Hematopoietic multipotent progenitor cell treated with erythropoietin and hydrocortisone succinate and interleukin-3 and kit ligand, for 4 days (in vitro differentiated cells): ENCODE measurements at places on chromosomes 7 and 10.

DNA sequence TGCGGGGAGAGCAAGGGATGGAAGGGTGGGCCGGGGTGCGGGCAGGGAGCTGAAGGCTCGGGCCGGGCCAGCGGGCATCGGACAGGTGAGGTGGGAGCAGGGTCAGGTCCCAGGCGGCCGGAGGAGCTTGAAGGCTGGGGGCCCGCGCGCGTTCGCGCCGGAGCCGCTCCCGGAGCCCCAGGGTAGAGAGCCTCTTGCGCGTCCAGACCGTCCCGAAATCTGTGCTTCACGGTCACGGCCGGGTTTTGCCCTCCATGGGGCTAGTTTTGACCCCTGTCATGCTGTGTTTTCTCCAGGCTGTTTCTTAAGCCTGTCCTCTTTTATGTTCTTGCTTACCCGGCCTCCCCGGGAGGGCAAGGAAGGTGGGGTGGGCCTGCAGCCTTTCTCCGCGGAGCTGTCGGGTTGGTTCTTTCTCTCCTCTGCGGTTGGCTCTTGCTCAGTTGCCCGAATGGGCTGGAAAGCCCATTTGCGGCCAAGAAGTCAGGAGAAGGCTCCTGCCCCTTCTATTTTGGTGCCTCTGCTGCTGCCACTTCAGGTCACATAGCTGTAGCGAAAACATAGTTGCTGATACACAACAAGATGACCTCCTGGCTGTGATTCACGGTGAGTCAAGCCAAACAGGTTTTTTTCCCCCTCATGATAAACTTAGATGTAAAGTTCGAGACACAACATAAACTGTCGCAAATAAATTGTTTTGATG is 650 bp downstream of the UBE2D1 start:
- DNase-seq = peak; percentile 24

DNA sequence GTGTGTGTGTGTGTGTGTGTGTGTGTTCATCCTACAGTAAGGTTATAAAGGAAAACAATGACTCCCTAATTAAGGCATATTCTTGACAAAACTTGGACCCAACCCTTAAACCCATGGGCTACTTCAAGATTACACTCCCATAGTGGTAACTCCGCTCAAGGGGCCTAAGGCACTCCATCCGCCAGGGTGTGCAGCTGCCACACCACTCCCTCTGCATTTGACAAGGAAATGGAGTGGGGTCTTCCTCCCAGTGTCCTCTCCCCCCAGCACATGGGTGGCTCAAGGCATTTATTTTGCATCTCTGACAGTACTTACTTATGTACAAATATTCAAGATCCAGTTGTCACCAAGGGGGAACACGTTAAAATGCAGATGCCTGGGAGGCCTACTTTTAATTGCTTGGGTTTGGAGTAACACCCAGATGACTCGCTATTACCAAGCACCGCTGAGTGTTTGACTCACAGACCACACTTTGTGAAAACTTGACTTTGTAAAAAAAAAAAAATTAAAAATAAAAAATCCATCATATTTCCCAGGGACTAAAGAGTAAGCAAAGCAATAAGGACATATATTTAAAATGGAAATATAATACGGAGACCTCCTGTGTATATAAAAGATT is 53.0 kb upstream of the AGR3 start:
- DNase-seq = peak; percentile 26

DNA sequence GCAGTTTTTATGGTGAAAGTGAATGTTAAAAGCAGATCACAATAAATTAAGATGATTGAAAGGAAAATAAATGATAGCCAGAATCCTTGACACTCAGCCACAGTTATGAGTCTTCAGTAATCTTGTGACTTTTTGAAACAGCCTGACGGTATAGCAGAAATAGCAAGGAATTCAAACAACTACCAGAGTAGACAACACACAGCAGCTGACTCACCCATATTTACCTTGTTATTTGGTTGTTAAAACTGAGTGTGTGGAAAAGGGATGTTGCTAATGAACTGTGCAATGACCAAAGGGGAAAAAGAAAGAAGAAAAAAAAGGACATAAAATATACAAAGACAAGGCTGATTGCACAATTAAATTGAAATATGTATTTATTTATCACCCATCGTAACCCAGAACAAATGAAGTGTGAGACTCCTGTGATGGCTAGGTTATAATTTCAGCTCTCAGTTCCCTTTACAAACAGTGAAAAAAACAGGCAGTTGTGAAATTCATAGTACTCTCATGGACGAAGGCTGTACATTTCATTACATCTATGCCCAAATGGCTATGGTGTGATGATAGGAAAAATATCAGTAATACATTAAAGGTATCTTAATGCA is 1023.0 kb upstream of the SORCS1 start:
- no peak for DNase-seq

DNA sequence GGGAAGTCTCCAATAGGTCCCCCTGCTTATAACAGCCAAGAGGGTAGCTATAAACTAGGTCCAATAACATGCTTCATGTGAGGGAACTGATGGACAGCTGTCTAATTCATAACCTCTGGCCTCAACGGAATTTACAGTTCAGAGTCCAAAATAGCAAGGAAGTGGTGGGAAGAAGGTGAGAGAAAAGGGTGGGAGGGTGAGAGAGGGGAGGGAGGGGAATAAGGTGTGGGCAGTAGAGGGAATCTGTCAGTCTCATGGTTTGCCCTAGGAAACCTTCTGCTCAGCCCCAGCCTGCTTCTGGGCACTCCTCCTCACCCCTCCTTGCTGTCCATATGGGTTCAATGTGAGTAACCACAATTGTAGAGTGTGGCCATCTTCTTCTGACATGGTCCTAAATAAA is 133.4 kb upstream of the ADO start:
- no peak for DNase-seq

DNA sequence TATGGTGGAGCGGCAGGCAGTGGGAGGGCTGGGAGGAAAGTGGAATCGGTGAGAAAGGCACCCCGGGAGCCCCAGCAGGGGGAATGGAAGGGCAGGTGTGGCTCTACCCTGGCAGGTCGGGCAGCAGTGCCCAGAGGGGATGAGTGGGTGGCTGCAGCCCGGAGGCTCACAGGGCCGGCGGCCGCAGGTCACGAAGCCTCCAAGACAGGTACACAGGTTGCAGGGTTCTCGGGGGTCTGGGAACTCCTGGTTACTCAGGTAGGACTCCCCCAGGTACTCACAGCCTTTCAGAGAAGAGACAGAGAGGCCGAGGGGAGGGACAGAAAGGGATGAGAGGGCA is 21.8 kb downstream of the KCP start:
- DNase-seq = no peak

DNA sequence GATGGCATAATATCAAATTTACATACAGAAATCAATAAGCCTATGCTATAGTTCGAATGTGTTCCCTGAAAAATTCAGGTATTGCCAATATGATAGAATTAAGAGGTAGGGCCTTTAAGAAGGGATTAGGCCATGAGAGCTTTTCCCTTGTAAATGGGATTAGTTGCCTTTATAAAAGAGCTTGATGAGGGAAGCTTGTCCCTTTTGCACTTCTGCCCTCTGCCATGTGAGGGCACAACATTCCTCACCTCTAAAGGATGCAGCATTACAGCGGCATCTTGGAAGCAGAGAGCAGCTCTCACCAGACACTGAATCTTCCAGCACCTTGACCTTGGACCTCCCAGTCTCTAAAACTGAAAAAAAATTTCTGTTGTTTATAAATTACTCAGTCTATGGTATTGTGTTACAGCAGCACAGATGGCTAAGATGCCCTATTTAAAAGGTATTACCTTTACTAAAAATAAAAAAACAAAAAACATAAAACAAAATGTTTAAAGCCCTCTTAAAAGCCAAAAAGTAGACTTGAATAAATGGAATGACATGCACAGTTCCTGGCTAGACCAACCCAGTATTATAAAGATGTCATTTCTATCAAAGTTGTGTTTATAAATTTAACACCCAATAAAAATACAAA is 909.6 kb downstream of the REEP3 start:
- peak; percentile 73 for DNase-seq

DNA sequence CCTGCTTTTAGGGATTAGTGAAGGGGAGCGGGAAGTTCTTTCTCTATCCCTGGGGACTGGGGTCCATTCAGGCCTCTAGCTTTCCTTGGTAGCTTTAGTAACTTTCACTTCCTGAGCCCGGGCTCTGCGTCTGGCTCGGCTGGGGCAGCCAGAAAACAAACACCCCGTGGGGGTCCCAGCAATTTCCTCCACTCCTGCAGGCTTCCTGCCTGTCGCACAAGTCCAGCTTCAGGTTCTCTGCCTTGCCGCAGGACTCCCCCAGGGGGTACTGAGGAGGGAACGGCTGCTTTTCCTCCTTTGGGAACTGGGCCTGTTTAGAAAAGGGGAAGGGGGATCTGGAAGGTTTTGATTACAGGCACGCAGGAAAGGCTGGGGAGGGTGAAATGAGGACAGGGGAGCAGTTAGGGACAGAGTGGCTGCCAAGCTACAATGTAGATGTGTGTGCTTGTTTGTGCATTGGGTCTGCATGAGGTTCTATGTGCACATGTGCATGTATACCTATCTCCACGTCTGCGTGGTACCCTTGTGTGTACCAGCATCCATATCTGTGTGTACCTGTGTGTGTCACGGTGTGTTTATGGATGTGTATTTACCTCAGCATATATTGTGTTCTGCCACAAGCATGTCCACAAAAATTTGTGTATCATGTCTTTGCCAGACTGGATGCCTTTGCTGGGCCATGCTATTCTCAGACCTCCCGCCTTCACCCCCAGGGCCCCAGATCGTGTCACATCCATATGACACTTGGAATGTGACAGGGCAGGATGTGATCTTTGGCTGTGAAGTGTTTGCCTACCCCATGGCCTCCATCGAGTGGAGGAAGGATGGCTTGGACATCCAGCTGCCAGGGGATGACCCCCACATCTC is 2.0 kb downstream of the KAZALD1 start:
- peak; percentile 34 for DNase-seq

DNA sequence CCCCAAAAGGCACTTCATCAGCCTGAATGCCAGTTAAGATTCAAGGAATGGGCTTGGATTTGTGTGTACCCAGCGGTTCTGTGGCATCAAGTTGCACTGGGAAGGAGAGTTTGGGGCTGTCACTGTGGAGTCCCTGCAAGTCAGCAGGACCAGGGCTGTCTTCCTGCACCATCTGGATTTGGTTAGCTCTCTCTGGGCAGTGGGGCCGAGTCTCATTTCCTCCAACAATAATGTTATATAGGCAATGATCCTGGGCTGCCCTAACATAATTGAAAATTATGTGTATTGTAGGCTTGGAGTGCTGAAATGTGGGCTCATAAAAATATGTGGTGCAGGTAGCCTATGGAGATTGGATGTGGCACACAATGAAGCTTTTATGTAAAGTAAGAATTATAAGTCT is 87.2 kb downstream of the TCF7L2 start:
- DNase-seq = no peak

- DNase-seq = no peak
These were observed 88.3 kb upstream of the CHST15 start for GRCh38 chr10:124181656-124182055.

- DNase-seq = no peak
These were observed 27.6 kb downstream of the WIPF3 start for GRCh38 chr7:29833929-29834328.

- DNase-seq = no peak
These were observed 105.6 kb downstream of the CDK6 start for GRCh38 chr7:92730808-92731207.

- DNase-seq = peak; percentile 48
These were observed at the start of gene TWIST1 for GRCh38 chr7:19117091-19117869. Gene TWIST1 (minus strand): TSS chr7:19117636. CDS start chr7:19117321, 315 bp downstream.

DNA sequence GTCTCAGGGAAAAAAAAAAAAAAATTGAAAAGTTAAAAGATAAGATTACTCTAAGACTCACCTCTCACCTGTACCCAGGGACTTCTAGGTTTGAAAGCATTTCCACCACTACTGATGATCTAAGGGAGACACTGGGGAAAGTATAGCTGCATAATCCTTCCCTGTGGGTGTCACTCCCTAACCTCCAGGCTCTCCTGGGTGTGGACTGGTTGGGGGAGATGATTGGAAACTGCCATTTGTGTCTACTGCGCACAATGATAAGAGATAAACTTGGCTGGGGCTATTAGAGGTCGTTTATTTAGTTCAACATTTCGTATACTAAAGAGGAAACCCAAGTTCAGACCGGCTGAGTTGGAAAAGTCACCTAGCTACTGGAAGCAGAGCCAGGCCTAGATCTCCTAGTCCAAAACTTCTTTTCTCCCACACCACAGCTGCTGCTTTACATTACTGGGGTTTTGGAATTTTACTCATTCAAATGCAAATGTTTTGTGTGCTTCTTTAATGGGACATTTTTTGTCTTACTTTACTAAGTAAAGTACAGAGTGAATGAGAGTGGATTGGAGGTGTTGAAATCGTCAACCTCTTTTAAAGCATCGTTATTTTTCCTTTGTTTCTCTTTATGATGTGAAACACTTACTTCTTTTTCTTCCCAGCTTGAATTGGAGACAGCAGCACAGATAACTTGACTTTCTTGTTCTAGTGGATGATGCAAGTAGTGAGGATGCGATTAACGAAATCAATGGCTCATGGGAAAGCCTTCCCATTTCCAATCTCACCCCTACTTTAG is 22.3 kb upstream of the SEC61G start:
- DNase-seq = peak; percentile 15

DNA sequence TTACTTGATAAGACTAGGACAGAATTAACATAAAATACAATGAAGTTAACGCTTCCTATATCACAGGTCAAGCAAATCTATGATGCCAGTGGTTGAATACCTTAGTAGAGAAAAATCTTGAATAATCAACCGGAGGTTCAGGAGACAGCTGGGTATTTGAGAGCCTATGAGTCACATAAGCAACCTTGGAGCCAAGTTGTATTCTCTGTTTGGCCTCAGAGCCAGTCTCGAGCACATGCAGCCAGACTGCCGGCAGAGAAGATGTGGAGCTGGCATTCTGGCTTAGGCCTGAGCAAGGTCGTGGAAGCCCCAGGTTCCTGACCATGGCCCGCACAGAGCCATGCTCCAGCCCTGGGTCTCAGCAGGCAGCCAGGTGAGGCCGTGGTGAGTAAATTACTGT is 90.3 kb downstream of the FAM204A start:
- no peak for DNase-seq

GRCh38 chr7:114298011-114298410 is 116.6 kb upstream of the FOXP2 start:
- DNase-seq = peak; percentile 12

DNA sequence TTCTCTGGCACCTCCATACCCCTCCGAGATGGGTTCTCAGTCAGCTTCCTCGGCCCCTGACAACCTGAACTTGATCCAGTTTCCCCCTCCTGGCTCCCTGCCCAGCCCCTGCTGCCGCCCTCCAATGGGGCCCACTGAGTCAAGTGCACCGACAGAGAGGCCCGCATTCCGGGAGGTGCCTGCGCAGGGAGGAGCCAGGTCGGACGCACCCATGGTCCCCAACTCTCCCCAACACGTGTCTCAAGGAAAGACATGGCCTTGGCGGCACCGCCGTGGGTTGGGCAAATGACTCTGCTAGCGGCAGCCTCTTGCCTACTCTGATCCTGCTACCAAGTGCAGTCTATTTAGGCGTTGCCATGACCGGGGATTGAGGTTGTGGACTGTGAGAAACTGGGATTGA is 275.3 kb downstream of the SNX13 start:
- no peak for DNase-seq
